Activated T-helper 2 cell treated with anti-CD3 and anti-CD28 coated beads, Interferon-gamma antibody, Interleukin-2, Interleukin-4, amounts not matched to agents 10 μg/mL and 5 μg/mL and 100 μg/mL, durations not matched to agents 14 hours and 24 hours and 36 hours (primary cell): ENCODE measurements at places on chromosomes 11 and 22.

- DNase-seq = no peak
Observed at GRCh38 chr22:45563362-45564040, 60.8 kb downstream of the FBLN1 start.

DNA sequence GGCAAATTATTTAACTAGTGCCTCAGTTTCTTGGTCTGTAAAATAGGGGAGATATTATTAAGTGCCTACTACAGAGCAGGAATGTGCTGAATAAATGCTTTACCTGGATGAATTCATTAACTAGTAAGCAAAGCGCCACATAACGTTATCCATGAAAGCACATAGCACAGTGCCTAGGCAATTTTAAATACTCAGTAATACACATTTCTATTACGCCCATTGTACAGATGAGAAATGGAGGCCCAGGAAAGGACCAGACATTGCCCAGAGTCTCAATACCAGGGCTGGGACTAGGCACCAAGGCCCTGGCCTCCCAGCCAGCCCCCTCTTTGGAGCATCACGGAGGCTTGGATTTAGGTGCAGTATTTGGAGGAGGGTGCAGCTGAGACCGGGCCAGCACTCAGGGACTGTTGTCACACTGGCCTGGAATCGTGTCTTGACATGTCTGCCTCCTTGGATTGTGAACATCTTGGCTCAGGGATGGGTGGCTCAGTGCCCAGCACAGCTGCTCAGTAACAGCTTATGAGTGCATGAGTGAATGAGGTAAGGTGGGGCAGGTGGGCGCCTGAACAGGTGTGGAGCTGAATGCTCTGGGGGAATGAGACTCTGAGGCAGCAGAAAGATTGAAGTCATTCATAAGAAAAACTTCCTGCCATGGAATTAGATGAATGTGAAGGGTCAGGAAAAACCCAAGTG, 42.1 kb upstream of the TPBGL start:
- DNase-seq = no peak

- DNase-seq = no peak
Observed at GRCh38 chr22:29386708-29387107, 1.7 kb downstream of the AP1B1 start.

GRCh38 chr11:38323961-38324761, 1726.1 kb upstream of the RAG2 start:
- DNase-seq = no peak

DNA sequence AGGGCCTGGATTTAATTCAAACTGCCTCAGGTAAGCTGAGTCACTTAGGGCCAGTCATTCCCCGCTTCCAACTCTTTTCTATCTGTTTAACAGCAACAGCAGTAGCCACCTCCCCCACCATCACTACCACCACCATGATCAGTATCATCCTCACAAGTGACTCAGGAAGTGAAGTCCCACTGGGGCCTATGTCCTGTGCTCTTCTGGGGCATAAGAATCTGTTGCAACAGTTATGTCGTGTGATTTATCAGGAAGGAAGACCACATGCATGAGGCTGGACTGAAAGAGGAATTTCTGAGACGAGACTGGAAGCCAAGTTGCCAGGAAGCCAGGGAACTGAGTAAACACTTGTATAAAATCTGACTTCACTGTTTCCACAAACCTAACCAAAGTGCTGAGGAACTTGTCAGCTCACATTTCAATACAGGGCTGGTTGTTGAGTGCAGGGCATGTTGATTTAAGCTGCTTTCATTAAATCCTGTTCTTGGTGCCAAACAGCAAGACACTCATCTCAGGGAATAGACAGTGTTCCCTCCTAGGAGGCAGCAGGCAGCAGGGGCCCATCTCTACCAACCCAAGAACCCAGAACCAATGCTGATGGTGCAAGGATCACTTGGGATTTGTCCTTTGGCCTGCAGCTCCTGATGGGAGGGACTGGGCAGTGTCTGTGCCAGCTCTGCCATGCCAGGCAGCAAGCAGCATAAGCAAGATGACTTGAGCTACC, 226.7 kb upstream of the NARS2 start:
- DNase-seq = no peak

GRCh38 chr11:48093323-48093722, 113.0 kb downstream of the PTPRJ start:
- DNase-seq = no peak
